ENCODE measurements at places on chromosomes 12 and 14.

DNA sequence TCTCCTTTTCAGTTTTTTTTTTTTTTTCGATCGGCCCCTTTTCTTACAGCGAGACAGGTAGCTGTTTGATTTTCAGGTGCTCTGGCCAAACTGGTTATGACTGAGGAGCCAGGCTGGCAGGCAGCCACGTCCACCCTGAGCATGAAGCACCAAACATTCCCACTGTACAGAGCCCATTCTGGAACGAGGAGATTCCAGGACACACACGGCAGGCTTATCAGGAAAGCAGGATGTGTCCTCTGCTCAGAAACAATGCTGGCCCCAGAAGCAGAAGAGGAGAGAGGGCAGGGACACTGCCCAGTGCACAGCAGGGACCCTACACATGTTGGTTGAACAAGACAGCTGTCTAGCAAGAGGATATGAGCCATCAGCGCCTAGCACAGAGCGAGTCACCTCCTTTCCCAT is 3.7 kb upstream of the KRT2 start:
- DNase-seq = no peak

DNA sequence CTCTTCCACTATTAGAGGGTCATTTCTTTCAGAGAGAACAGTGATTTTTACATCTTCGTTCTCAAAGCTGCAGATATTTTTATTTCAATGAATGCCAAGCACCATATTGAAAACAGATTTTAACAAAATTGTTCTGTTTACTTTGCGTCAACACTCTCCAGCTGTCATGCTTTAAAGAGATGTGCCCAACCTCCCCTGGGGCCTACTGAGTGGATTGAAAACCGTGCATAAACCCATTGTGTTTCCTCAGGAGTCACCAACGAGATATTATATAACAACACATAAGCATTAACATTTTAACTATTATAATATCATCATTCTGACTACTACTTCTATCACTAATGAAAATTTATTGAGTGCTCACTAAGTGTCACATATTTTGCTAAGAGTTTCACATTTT is 81.6 kb downstream of the MYF5 start:
- DNase-seq = no peak

DNA sequence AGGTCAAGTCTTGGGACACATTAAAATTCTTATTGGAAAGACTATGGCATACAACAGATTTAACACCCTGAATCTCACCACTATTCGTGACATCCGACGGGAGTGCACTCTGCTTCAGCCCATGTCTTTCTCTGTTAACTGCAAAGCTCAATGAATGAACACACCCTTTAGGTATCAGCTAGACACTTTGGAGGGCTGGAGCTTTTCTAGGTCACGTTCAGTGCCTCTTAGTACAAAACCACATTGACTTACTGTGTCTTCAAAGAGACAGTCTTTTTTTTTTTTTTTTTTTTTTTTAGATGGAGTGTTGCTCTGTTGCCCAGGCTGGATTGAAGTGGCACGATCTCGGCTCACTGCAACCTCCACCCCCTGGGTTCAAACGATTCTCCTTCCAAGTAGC is 80.6 kb downstream of the GLT1D1 start:
- DNase-seq = no peak

DNA sequence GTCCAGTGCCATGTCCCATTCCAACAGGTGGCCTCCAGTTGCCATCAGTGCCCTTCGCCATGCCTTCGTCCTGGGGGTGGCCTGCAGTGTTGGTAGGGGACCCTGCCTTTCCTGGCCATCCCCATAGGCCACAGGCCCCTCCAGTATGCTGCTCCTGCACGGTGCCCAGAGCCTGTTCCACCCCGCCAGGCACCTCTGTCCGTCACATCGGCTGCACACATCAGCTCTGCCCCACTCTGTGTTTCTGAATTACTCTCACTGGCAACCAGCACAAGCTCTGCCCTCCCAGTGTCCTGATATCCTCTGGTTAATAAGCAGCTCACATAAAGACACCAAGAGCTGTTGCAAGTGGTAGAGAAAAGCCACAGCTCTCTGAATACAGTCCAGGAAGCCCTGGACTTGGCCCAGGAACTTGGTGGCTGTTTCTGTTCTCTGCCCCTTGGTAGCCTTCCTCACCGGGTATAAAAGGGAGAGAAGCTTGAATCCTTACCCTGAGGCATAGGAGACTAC is 31.3 kb upstream of the ATP2A2 start:
- no peak for DNase-seq

GRCh38 chr14:104820669-104821228 is 19.8 kb downstream of the ZBTB42 start:
- DNase-seq = no peak

GRCh38 chr14:39368261-39368959 is 63.8 kb downstream of the FBXO33 start:
- DNase-seq = peak; percentile 15

- no peak for DNase-seq
These were observed 57.6 kb upstream of the FZD10 start for GRCh38 chr12:130104571-130105106.

- DNase-seq = no peak
These were observed 114.2 kb downstream of the TTC6 start for GRCh38 chr14:37709419-37710195.

DNA sequence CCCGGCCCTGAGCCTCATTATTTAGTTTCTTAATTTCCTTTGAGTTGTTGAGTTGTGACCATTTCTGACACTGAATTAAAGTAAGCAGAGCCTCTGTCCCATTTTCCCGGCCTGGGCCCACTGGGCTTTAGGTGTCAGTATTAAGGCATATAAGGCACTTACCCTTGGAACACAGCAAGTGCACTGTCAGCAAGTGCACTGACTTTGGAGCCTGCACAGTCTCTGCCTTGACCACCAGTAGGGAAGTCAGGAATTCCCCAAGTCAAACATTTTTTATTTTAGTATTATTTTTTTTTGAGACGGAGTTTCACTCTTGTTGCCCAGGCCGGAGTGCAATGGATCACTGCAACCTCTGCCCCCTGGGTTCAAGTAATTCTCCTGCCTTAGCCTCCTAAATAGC is 56.6 kb downstream of the MAX start:
- DNase-seq = no peak

DNA sequence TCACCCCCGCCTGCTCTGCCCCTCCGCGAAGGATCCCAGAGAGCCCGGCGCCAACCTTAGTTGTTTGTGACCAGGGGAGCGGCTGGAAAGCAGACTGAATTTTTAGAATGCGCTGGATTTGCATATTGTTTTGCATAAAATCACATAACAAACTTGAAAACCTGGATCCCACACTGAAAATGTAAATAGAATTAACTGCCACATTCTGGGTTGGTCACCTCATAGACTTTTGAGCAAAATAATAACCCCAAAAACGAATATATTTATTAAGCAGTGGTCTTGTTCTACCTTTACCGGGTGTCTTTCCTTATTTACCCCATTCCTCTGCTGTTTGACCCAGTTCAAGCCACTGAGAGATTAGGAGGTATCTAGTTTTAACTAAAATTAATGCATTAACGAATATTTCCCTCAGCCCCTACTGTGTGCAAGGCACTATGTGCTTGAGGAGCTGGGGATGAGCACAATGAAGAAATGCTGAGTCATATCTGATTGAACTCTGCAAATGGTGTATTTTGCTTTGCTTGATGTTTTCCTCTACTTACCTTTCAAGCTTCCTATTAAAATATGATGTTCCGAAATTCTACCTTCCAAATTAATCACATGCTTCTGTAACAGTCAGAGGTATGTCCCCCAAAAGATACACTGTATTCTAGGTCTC is 438 bp upstream of the EGLN3 start:
- DNase-seq = no peak

- DNase-seq = no peak
These were observed 44.9 kb downstream of the LIN7A start for GRCh38 chr12:80892597-80893445.

DNA sequence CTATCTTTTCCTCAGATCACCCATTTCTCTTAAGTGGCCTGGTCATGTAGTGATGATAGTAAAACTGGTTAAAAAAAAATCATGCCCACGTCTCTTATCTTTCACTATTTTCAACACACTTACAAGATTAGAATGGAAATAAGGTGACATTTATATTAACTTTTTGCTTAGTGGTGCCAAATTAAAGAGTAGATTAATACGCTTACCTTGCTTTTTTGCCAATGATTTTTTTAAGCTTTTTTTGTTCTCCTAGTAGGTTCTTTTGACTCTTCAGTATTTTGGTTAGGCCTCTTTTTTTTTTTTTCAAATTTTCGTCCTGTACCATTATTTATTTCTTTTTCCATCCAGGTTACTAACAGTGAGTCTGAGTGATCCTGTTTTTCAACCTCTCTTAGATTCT is 147.9 kb downstream of the PTCSC3 start:
- no peak for DNase-seq

GRCh38 chr12:124032265-124032886 is 59.4 kb downstream of the ZNF664 start:
- no peak for DNase-seq

GRCh38 chr14:88346048-88346639 is 23.1 kb upstream of the KCNK10 start:
- no peak for DNase-seq

DNA sequence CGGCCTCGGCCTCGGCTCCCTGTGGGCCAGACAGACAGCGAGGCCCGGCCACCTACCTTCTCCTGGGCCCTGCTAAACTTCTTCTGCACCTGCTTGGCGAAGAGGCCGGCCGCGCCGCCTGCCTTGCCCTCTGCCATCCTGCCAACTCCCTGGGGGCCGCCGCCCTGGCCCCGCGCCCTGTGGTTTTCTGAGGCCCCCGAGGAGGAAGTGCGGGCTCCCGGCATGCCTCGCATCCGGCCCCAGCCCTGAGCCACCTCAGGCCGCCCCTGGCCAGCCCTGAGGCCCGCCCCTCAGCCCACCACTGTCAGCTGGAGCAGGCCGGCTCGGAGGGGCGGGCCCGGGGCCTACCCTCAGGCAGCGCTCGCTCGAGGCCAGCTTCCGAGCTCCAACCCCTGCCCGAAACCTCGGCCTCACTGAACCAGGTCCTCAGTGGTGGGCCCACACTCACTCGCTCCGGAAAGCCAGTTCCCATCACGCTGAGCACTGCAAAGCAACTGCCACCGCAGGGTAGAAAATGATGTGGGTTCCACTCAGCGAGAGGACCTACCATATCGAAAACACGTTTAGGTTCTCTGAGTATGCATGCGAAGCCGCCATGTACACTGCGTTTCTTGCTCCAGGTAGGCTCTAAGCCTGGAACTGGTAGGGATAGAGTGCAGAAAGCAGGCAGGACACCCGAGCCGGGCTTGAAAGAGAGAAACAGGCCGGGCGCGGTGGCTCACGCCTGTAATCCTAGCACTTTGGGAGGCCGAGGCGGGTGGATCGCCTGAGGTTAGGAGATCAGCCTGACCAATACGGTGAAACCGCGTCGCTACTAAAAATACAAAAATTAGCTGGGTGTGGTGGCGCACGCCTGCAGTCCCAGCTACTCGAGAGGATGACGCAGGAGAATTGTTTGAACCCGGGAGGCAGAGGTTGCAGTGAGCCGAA is at the start of gene BIN2:
Gene BIN2 (minus strand): TSS at position 209 of the 930 bp plus-strand sequence. CDS start 72 bp downstream, at position 137.
- peak; percentile 66 for DNase-seq

- no peak for DNase-seq
These were observed 42.2 kb downstream of the PAH start for GRCh38 chr12:102874819-102875218.

Data from stimulated activated CD4-positive, alpha-beta T cell treated with anti-CD3 and anti-CD28 coated beads, Interleukin-4, amount 100 ng/mL, for 1 hour (primary cell).